Stimulated activated CD4-positive, alpha-beta T cell treated with anti-CD3 and anti-CD28 coated beads, TNF-alpha, amount 100 ng/mL, for 4 hours (primary cell): ENCODE measurements at places on chromosomes 13 and 19.

DNA sequence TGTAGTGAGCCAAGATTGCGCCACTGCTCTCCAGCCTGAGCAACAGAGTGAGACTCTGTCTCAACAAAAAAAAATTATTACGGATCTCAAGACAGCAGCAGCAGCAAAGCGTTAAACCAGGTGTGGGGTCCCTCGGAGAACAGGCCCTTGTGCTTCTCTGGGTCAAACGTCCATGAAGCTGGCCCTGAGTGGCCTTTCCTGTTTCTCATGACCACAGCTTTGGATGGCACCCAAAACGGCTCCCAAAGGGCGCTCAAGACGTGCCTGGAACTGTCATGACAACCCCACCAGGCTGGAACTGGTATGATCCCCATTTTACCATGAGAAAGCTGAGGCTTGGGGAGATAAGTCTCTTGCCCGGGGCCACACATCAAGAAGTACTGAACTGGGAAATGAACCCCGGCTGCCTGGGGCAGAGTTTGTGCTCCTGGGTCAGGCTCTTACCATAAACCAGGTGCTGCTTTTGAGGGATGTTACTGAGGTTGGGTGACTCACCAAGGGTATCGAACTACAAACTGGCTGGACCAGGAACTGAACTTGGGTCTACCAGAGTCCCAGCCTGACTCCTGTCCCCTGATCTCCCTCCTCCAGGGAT lies 11.6 kb upstream of the SAMD1 start:
- no peak for DNase-seq

DNA sequence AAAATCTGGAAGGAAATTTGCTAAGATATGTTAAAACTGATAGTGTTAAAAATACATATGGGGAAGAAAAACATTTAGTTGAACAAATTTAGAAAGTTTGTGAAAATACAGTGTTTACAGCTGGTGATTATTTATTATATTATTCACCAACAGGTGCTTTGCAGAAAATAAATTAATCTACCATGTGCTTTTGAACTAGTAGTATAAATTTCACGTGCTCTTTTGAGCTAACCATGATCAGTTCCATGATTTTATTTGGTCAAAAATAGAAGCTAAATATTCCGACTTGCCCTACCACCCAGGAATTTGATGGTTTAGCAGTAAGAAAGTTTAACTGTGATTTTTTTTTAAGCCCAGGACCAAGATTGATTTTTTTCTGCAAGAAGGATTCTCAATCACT lies 113.3 kb downstream of the SPRY2 start:
- DNase-seq: no peak

DNA sequence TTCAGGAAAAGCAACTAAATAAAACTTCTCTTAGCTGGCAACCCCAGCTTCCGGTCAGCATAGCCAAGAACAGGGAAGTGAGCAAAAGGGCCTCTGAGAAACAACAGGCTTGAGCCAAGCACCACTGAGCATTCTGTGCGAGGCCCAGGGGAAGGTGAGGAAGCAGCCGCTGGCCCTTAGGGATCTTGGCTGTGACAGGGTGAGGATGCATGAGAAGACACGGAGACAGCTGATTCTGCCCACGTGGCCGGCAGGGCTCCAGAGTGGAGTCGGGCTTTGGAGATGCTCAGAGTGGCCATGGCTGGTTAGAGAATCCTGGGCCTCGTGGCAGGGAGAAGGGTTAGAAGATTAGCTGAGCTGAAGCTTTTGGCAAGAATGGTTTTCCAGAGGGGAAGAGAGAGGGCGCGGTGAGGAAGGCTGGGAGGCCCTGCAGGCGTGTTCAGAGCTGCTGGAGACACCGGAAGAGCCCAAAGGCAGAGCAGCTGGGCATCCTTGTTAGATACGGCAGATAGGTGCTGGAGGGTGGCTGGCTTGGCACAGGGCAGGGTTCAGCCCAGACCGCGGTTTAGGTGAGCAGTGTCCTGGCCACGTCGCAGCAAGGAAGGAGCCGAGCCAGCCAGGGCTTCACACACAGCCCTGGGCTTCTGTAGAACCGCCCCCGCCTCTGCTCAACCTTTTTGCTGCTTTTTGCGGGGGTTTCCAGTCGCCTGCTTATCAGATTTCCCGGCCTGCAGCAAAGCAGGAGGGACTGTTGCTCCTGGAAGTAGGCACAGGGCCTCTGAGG lies 17.3 kb downstream of the UPF1 start:
- DNase-seq: no peak

- DNase-seq: no peak
Observed at GRCh38 chr19:5193192-5193591, 147.4 kb downstream of the PTPRS start.

DNA sequence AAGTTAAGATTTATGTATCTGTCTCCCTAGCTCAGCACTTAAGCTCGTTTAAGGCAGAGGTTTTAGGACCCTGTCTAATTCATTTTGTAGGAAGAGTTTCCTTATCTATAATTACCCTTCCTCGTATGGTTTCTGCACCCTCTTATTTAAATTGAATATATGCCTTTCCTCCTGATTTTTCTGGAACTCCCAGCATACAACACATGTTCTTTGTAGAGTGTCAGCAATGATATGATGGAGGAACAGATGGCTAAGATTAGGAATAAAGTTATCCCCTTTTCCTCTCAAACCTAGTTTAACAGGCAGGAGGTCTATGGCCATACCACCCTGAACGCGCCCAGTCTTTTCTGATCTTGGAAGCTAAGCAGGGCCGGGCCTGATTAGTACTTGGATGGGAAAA lies 359.5 kb downstream of the PCDH17 start:
- no peak for DNase-seq
